Esophagus squamous epithelium (tissue), 5 donors: ENCODE measurements at places on chromosomes 11 and 22.

- no peak for DNase-seq
Measured at GRCh38 chr11:72233056-72233772, 8.6 kb downstream of the INPPL1 start.

- no peak for DNase-seq
Measured at GRCh38 chr11:88231894-88232482, 56.7 kb upstream of the RAB38 start.

DNA sequence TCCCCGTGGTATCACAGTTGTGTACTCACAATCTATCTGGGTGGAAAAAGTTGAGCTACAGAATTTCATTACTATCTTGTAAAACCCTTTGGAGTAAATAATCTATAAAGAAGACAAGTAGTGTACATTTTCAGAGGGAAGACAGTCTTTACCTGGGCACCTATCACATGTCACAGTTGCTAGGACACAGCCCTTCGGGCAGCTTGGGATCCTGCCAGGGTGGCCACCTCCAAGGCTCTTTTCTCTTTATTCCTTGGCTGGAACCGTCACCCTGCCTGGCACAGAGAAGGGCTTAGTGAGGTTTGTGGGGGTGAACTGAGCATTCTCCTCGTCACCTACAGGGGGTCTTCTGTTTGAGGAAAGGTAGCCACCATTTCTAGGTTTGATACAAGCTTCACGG lies 23.6 kb downstream of the LRRC74B start:
- no peak for DNase-seq

DNA sequence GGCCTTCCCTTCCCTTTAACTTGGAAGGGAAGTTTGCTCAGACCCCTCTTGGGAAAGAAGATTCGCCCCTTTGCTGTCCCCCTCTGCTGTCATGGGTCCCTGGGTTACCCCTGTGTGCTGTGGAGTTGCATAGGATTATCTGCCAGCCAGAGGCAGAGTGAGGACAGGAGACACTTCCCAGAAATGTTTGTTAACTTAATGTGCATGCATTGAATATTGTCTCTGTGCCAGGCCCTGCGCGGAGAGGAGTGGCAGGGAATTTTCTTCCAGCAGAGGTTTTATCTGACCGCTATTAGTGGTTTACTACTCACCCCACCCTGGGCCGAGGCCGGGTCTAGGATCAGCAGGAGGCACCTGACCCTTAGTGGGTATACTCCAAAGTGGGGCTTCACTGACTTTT lies 894.8 kb downstream of the TBC1D22A start:
- DNase-seq: no peak

GRCh38 chr11:69463181-69463994 lies 18.1 kb upstream of the LINC01488 start:
- DNase-seq: no peak

- no peak for DNase-seq
Measured at GRCh38 chr22:46734830-46735453, 3.1 kb downstream of the CERK start.

- DNase-seq: no peak
Measured at GRCh38 chr11:116193321-116194131, 579.3 kb downstream of the BUD13 start.

- no peak for DNase-seq
Measured at GRCh38 chr11:92225125-92225567, 528 bp downstream of the FAT3 start.

GRCh38 chr22:23272371-23272770 lies 92.1 kb downstream of the BCR start:
- DNase-seq: no peak

DNA sequence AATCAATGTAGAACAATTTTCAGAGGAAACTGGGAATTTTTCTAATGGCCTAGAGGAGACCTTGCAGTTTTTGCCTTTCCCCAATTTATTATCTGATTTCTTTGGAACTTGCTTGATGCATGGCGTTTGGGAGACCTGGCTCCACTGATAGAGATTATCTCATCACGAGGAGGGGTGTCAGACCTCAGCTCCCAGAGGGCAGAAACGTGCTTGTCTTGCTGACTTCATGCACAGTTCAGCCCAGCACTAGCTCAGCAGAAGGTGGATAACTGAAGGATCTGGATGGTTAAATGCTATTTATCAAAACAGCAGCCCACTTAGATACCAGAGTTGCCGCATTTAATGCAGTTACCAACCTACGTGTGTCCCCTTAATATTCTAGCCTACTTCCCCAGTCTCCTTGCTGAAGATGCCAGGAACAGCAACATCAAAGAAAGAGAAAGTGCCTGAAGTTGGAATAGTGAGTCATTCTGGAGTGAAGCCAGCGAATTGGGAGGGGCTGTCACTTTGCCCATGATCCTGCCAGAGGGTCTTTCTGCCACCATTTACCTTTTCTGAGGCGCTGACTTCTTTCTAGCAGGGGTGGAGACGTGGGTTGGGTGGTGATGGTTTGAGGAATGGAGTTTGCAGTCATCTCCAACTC lies 133.5 kb upstream of the CADM1 start:
- DNase-seq: no peak

DNA sequence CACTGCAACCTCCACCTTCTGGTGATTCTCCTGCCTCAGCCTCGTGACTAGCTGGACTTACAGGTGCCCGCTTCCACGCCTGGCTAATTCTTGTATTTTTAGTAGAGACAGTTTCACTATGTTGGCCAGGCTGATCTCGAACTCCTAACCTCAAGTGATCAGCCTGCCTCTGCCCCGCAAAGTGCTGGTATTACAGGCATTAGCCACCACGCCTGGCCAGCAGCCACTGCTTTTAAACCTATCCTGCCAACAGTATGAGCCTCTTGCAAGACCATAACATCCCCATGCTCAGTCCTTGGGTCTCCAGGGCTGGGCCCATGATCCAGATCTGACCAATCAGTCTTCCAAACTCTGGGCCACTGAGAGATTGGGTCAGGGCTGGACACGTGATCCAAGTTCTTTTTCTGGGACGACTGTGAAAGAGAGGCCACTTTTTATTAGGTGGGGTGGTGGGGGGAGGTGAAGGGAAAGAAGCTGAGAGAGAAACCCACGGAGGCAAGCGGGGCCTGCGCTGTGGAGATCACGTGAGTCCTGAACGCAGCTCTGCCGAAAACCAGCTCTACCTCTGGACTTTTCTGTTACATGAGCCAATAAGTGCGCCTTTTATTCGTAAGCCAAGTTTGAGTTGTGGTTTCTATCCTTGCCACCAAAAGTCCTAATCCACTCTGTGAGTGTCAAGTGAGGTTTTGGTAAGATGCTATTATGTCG lies 17.9 kb downstream of the ASPHD2 start:
- DNase-seq: no peak
